Germinal center (tissue), 1 donor: ENCODE measurements at places on chromosomes 1 and 21.

- DNase-seq, result no peak
These were observed 50.3 kb upstream of the USP1 start for GRCh38 chr1:62386351-62387121.

- no peak for DNase-seq
These were observed 22.4 kb downstream of the DSTYK start for GRCh38 chr1:205189131-205189530.

- peak; percentile 89 for DNase-seq
These were observed 70.3 kb downstream of the CD46 start for GRCh38 chr1:207822124-207822601.

DNA sequence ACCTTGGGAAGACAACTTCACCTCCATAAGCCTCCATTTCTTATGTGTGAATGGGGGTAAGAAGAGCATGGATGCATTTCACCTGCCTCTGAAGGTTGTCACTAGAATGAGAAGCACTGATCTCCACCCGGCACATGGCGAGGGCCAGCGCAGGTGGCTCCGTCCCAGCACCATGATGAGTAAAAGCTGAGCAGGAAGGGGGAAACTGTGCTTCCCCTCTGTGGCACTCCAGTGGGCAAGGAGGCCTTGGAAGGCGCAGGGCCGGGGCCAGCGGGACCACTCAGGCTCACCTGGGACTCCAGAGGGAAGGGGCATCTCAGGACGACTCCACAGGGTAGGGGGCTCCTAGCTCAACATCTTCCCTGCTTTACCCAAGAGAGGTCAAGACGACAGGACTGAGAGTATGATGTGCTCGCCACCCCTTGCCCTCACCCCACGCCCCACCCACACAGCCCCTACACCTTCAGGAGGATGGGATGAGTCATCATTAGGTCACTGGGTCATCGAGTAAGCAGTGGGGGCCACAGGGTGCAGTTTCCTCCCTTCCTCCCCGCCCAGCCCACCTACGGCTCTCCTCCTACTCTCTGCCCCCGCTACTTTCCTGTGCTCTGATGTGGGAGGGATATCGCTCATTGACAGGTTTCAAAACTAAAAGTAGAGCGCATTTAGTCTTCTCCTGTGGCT lies 112.1 kb downstream of the HIVEP3 start:
- DNase-seq, result no peak

GRCh38 chr1:201554190-201554600 lies 15.3 kb downstream of the NAV1 start:
- DNase-seq, result no peak

- DNase-seq, result no peak
These were observed 101.3 kb downstream of the DISP1 start for GRCh38 chr1:222916100-222916499.

DNA sequence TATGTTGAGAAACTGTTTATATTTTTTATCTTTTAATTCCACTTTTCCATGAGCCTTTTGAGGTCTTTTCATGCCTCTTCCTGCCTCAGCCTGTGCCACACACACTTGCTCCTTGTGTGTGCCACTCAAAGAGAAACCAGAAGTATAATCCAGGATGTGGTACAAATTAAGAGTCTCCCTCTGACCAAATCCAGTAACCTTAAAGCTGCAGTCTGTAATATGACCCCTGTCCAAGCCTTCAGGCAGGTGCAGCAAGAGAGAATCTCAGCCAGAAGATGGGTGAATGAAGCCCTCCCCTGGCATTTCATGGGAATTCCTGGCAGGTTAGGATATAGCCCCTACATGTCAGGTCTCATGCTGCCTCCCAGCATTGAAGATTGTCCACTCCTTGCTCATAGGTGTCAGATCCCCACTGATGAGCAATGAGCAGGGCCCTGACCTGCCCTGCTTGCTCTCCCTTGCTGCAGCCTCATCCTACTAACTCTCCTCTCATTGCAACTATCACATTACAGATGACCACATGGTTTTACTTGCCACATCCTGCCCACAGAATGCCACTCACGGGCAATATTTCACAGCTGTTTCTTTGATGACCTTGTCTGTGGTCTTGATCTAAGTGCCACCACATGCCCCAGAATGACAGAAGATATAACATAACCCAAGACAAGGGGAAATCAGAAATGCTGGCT lies 169.3 kb downstream of the SEC16B start:
- no peak for DNase-seq
